ENCODE measurements at places on chromosomes 2 and 18. TPM values are rescaled to one million over a fixed set of nuclear protein-coding genes. Genes with fewer than 3 reads are reported as not detected.

The ZNF385B gene
- not detected for total RNA-seq

The NCL gene
- 468 TPM for total RNA-seq

The ADAM23 gene
- 0.95 TPM for total RNA-seq

The CPO gene
- total RNA-seq: not detected

The SPATA3 gene
- not detected for total RNA-seq

The RAB27B gene
- total RNA-seq: 2.6 TPM

The UBXN4 gene
- 121 TPM for total RNA-seq

The RGPD4 gene
- 0.32 TPM for total RNA-seq

The PAIP2B gene
- 8.5 TPM for total RNA-seq

The CD8A gene
- total RNA-seq: 158 TPM

The NOSTRIN gene
- total RNA-seq: 0.82 TPM

The WNT6 gene
- 0.13 TPM for total RNA-seq

The KCNE4 gene
- total RNA-seq: not detected

The EML6 gene
- total RNA-seq: 1.8 TPM

The PROM2 gene
- 0.39 TPM for total RNA-seq

The SP3 gene
- total RNA-seq: 114 TPM

The LOXHD1 gene
- total RNA-seq: 0.13 TPM

The USP40 gene
- 20.4 TPM for total RNA-seq

The CFAP53 gene
- total RNA-seq: 1.2 TPM

The FKBP7 gene
- 2.1 TPM for total RNA-seq

The MLPH gene
- total RNA-seq: not detected

The COL4A3 gene
- total RNA-seq: 0.35 TPM

The FAM124B gene
- 1.2 TPM for total RNA-seq

The ARHGAP28 gene
- total RNA-seq: not detected

The PLGLB2 gene
- total RNA-seq: 1.9 TPM

The SCN7A gene
- total RNA-seq: not detected

The FN1 gene
- total RNA-seq: 5.7 TPM

The EVA1A gene
- total RNA-seq: not detected

The TRIM43 gene
- total RNA-seq: not detected

The ABCB11 gene
- total RNA-seq: not detected

The METAP1D gene
- total RNA-seq: 7.6 TPM

The ACVR1C gene
- total RNA-seq: 5.6 TPM

The DQX1 gene
- 0.33 TPM for total RNA-seq
